K562 (cell line): ENCODE measurements at places on chromosomes 1 and 21. TPM values are rescaled to one million over a fixed set of nuclear protein-coding genes. Genes with fewer than 3 reads are reported as not detected.

- DNase-seq = no peak
Measured at GRCh38 chr1:29691499-29691898, 455.2 kb downstream of the PTPRU start.

- no peak for DNase-seq
Measured at GRCh38 chr1:88892357-88892877, 1.1 kb upstream of the GTF2B start.

DNA sequence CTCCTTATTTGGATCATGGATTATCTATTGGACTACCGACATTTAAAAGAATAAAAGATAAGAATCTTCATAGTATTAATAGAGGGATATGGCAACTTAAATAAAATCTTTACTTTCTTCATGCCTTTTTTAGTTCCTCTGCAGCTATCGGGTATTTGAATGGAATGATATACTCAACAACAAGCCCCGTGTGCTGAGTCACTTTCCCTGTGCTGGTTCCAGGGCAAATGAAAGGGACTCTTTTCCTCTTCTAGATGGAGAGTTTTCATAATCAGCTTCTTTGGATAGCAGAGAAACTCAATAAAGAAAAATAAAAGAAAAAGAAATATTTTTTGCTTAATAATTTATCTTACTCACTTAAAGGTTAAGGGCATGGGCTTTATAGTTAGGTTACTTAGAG lies 213.7 kb downstream of the LRRC40 start:
- no peak for DNase-seq

DNA sequence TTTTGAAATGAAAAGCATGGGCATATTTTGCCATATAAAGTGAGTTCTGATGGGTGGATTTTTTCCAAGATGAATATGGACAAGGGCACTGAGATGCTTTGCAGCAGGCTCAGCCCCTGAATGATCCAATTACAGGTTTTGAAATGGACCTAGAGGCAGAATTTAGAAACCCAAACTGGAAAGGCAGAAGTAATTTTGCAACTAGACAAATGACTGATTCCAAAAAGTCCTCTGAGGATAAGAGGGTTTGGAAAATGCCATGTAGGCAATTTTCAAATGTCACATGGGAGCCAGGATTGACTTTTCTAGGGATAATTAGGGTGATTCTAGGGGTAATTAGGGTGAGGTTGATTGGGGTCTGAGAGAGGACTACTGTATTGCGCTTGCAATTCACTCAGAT lies 148.9 kb upstream of the ZNF648 start:
- no peak for DNase-seq

GRCh38 chr1:23184212-23184934 lies 15.7 kb upstream of the LUZP1 start:
- DNase-seq = peak; percentile 66

DNA sequence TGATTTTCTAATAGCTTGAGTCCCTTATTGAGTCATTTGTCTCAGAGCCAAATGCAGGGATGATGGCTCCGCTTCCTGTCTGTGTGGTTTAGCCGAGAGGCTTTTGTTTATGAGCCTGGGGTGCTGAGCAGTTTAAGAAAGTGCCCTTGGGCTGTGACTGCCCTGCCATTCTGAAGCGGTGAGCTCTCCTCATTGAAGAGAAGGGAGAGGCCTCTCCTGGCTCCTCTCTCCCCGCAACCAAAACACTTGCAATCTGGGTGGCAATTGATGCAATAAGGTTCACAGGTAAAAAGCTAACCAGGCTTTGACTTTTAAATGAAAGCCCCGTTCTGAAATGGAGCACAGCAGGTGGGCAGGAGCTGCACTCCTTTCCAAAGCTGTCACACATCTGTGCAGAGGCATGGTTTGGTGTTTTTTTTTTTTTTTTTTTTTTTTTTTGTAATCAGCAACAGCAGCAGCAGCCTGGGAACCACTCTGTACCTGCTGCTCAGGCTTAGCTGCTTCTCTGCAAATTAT lies 403.7 kb downstream of the SIPA1L2 start:
- no peak for DNase-seq

DNA sequence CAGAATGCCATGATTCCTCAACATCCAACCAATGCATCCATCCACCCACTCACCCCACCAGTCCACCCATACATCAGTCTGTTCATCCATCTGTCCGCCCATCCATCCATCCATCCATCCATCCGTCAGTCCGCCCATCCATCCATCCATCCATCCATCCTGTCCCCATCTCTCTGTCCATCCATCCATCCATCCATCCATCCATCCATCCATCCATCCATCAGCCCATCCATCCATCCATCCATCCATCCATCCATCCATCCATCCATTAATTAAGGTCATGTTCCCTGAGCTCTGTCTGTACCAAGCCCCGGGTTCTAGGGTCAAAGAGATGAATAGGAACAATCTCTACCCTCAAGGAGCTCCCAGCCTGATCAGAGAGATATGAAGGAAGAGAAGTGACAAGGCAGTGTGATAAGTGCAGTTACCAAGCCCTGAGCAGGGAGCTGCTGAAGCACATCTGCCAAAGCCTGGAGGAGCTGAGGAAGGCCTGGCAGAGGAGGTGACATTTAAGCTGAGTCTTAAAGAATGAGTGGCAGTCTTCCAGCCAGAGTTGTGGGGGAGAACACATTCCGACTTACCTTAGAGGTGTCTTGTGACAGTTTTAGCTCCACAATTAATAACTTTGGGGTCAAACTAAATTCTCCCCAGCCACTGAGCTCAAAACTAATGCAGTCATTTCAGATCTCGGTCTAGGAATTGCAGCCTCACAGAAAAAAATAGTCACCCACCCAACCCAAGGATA lies 47.9 kb downstream of the GRIK3 start:
- DNase-seq = no peak

DNA sequence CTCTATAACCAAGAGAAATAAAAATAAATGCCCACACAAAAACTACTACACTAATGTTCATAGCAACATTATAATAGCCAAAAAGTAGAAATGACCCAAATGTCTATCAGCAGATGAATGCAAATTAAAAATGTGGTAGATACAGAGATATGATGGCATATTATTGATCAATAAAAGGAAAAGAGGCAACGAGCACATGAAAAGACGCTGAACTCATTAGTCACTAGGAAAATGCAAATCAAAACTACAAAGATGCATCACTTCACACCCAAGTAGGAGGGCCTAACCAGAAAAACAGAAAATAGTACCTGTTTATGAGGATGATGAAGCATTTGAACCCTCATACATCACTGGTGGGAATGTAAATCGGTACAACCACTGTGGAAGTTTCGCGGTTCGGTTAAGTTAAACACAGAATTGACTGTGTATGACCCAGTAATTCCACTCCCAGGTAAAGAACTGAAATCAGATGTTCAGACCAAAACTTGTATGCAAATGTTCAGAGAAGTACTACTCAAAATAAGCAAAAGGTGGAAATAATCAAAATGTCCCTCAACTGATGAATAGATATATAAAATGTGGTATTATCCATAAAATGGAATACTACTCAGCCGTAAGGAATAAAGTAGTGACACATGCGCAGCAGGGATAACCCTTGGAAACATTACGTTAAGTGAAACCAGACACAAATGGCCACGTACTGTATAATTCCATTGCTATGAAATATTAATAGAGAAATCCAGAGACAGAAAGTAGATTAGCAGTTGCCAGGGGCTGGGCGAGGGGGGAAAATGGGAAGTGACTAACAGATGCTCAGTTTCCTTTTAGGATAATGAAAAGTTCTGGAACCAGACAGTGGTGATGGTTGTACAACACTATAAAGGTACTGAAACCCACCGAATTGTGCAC lies 3.1 kb downstream of the USP48 start:
- peak; percentile 40 for DNase-seq

GRCh38 chr21:15212206-15212605 lies 147.4 kb upstream of the NRIP1 start:
- DNase-seq = no peak

Gene RXFP4
- not detected in 2 replicates for total RNA-seq

Gene ALDH9A1
- 36.7 and 40.5 TPM in 2 replicates for total RNA-seq

DNA sequence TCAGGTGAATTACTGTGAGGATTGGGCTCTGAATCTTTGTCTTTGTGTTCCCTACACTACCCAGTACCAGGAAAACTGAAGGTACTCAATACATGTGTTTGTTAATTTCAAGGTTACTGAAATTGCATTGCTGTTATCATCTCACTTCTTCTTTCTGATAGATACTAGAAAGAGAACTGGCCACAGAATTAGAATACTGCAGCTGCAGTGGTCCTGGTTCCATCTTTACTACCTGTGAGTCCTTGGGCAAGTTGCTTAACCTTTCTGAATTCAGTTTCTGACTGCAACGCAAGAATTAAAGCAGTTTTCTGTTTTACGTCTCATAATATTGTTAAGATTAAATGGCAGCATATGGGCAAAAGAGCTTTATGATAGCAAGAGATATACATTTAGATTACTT lies 263.5 kb downstream of the LMO4 start:
- no peak for DNase-seq

Gene SMCP
- total RNA-seq = not detected in 2 replicates

DNA sequence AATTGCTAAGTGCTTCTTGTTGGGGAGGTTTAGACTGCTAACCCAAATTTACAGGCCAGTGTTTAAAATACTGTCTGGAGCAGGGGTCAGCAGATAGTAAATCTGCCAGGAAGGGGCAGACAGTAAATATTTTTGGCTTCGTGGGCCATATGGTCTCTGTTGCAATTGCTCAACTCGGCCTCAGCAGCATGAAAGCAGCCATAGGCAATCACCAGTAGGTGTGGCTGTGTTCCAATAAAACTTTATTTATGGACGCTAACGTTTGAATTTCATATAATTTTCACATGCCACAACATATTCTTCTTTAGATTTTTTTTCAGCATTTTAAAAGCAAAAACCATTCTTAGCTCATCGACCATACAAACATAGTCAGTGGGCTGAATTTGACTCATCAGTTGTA lies 172.7 kb downstream of the BRINP2 start:
- no peak for DNase-seq

Gene PCAT6
- total RNA-seq = 2.4 and 2.5 TPM in 2 replicates

DNA sequence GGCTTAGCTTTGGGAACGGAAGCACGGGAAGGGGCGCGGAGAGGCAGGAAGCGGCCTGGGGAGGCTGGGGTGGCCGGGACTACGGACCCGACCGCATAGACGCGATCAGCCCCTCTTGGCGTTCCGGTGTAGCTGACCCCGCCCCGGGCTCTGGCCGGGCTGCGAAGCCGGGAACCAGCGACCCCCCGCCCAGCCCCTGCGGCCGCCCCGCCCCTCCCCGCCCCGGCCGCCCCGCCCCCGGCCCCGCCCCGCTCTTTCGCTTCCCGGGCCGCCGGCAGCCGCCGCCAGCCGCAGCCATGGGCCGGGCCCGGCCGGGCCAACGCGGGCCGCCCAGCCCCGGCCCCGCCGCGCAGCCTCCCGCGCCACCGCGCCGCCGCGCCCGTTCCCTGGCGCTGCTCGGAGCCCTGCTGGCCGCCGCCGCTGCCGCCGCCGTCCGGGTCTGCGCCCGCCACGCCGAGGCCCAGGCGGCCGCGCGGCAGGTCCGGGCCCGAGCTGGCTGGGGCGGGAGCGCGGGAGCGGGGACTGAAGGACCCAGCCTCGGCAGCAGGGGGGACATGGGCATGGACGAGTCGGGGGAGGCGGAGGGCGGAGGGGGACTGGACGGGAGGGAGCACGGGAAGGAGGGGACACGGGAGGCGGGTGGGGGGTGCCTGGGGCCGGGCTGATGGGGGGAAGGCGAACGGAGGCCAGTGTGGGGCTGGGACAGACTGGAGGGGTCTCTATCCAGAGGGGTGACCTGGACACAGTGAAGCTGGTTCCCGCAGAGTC lies at the start of gene SELENON:
Gene SELENON (plus strand): TSS at position 259 of the 768 bp plus-strand sequence. CDS start 38 bp downstream, at position 297.
- DNase-seq = peak; percentile 96

- no peak for DNase-seq
Measured at GRCh38 chr1:61450872-61451571, 273.9 kb downstream of the TM2D1 start.

Gene MMP23B
- total RNA-seq = 0.38 and 1.3 TPM in 2 replicates

Gene MAP3K6
- total RNA-seq = 18.1 and 21.9 TPM in 2 replicates

DNA sequence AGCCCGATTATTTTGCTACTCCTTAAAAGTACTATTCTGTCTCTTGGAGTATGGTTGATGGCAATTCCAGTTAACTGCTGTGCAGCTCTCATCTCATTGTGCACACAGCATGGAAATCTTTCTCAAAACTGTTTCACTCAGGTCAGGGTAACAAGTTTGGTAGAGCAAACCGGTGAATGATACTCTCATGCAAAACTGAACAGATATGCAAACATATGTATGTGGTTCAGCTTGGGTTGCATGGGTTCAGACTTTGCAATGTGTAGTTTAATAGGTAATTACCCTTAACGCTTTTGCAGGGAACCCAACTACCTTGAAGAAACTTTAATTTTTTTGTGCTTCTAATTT lies 2.2 kb downstream of the GADD45A start:
- DNase-seq = no peak

DNA sequence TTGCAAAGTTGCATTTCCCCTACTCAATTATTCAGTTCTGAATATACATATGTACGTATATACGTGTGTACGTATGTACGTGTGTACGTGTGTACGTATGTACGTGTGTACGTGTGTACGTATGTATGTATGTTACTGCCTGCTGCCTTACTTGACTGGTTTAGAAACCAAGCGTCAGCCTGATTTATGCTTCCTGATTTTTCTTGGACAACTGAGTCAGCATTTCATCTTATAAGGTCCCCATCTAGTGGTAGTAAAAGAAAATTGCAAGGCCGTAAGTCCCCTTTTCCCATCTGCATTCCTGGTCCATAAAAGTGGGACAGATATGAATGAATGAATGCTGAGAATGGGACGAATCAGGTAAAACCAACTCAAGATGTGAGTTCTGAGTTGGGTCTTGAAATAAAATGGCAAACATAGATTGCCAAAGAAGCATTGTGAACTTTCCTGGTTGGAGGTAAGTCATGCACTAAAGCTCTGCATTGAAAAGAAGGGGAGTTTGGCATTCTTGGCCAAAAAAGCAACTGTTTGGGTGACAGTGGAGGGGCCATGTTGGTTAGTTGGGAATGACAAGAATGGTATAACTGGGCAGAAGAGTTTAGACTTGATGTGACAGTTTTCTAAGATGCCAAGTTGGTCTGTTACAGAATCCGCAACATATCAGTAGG lies 76.4 kb upstream of the DNAH14 start:
- DNase-seq = peak; percentile 63

DNA sequence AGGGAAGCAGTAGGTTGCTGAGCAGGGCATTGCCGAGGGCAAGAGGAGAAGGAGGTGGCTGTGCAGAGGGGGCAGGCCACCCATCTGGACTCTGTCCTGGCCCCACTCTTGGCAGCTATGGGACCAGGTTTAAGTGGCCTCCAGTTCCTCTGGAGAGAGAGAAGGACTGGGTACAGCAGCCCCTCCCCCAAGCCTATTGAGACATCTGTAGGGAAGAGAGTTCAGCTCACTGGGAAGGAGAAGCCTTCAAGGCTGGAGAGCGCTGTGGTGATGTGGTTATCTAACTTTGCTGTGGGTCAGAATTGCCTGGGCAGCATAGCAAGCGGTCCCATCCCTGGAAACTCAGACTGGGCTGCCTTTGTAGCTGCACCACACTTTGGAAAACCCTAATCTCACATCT lies 93.9 kb downstream of the KCNJ15 start:
- no peak for DNase-seq

Gene C1QB
- total RNA-seq = 0.51 and 0.55 TPM in 2 replicates

Gene SERINC2
- total RNA-seq = 1.2 and 1.5 TPM in 2 replicates

Gene S100A12
- total RNA-seq = not detected in 2 replicates
